ENCODE measurements at places on chromosomes 5 and 9.

GRCh38 chr9:120913647-120914264, 12.8 kb downstream of the TRAF1 start:
- DNase-seq, result no peak

GRCh38 chr5:68285851-68286611, 70.5 kb downstream of the PIK3R1 start:
- peak; percentile 75 for DNase-seq

GRCh38 chr5:67679184-67679841, 482.7 kb upstream of the CD180 start:
- DNase-seq, result no peak

- peak; percentile 86 for DNase-seq
Measured at GRCh38 chr5:164345173-164345849, 839.9 kb downstream of the MAT2B start.

DNA sequence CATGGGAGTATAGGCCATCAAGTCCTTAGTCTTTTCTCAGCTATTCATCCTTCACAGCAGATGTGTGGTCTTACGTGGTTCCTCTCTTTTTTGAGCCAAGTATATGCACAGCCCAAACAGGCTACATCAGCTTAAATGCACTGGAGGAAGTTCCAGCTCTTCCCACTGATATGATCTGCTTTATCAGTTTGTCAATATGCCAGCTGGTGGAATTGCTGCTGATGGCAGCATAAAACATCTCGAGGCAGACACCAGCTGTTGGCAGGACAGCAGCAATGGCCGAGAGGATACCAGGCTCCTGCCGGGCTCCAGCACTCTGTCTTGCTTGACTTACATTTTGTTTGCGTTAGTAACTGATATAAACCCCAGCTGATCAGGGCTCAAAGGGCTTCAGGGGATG, 143.4 kb downstream of the TENT4A start:
- no peak for DNase-seq

- DNase-seq, result peak; percentile 73
Measured at GRCh38 chr5:149426931-149427330, 47.8 kb upstream of the IL17B start.

GRCh38 chr5:168885324-168886120, 306.4 kb upstream of the PANK3 start:
- DNase-seq, result no peak

- DNase-seq, result peak; percentile 24
Measured at GRCh38 chr9:73239570-73240265, 88.1 kb downstream of the ANXA1 start.

DNA sequence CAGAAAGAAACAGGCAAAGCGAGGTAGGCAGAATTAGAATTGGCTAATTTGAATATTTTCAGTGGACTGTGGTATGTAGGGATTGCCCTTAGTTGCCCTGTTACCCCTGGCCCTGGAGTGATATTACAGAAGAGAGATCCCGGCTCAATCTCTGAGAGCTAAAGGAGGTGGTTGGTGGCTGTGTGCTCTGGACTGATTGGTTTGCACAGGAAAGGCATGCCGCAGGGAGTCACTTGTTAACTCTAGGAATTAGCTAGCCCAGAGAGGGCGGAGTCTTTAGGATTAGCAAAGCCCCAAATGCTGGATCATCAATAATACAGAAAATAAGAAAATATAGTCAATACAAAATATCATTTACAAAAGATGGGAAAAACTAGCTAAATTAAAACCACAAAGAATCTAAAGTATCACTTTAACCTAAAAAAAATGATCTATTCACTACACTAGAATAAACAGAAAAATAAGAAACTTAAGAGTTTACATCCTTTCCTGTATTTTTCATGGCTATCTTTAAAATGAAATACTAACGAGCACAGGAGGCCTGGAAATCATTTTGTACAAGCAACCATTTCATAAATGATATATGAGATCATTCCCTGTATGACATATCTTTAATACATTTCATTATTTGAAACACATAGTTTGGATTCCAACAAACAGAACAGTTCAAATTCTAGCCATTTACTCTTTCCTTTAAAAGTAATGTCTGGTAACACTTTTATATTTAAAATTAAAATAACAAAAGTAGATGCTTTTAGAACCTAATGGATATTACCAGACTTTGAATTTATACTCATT, 71.1 kb downstream of the GNAQ start:
- peak; percentile 15 for DNase-seq

DNA sequence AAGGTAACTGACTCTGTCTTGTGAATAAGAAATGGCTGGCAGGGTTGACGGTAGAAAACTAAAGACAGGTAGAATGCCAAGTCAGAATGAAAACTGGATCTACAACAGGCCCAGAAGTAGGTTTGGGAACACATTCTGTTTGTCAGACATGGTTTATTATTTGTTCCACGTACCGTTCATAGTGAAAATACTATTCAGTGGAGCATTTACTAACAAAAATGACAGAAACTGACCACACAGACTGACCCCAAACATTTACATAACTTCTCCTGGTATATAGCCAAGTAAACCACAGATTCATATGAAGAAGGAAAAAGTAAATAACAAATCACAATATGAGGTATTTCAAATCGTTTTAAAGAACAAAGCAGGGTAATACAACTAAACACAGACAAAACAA, 73.7 kb downstream of the SLC38A9 start:
- DNase-seq, result peak; percentile 68

DNA sequence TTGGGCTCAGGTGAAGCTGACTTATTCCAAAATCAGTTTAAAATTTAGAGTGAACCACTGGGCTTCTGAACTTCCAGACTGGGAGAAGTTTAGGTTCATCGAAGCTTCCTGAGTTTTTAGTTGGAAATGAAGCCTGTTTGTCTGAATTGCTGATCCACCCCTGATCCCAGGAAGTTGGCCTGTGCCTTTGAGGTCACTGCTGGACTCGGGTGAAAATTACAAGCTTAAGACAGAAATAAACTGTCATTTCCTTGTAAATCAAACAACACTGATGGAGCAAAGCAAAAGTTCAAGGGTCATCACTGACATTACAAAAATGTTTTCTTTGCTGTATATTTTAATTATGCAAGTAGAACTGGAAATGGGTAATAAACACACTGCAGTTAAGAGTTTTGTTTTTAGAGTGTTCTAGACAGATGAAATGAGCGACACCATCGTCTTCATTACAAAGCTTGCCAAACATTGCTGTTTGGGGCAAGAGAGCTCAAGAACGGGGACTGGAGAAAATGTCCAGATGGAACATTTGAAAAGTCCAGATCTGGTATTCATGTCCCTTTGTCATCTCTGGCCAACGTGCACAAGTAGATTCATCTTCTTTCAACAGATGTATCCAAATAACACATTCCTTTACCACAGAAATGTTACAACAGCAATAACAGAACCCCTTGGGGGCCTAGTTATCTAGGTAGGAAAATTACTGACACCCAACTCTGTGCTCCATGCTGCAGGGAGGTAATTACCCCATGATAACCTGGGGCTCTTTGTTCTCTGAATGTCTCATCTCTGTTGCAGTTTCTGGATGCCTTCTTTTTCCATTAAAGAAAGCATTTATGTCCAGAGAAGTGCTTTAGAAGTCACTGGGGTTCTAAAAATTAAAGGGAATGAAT, 142.4 kb upstream of the ERCC6L2 start:
- no peak for DNase-seq

DNA sequence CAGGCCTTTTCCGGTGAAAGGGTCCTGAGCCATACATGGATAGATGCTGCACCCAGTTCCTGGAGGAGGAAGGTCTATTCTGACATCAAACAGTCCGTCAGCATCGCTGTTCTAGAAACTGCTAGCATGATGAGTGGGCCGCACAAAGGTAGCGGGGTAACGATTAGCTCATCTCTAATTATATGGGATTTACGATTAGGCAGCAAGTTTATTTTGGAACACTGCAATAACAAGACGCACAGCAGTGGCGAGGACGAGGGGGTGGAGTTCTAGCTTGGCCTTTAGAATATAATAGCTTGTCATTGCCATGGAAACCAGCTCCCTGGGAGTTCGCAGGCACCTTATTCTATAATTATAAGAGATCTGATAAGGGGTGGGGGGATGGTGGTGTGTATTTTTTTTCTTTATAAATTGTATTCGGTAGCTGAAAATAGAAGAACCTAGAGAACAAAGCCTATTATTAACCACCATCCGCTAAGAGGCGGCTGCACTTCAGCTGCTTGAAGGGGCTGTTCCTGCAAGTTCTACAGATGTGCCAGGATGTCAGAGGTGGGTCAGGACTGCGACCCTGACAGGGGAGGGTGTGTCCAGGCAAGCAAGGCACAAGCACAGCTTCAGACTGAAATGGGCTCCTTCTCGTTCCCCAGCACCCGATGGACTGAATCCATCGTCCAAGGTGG, 311.0 kb downstream of the AGTPBP1 start:
- peak; percentile 23 for DNase-seq

DNA sequence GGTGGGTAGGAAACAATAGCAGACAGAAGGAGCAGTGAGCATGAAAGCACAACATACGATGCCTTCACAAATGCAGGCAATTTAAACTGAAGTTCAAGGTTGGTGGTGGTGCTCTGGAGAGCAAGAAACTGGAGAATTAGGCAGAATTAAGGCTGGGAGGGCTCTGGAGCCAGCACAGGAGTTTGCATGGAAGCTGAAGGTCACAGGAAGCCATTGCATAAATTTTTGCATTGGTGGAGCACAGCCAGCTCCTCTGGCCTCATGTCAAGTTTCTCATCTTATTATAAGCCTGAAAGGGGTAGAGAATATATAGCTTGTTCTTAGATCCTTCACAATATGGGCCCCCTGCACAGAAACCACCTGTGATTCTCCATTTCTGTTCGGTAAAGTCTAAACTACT, 207.4 kb downstream of the PAPPA start:
- no peak for DNase-seq

DNA sequence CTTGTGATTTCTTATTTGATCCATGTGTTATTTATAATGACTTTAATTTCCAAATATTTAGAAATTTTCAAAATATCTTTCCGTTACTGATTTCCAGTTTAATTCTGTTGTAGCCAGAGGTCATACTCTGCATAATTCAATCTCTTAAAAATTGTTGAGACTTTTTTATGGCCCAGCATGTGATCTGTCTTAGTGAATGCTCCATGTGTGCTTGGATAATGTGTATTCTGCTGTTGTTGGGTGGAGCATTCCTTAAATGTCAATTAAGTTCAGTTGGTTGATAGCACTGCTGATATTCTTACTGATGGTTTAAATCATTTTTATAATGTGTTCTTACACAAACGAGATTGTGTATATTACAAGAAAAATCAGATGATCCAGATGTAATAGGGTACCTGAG, 180.8 kb downstream of the RGS3 start:
- DNase-seq, result no peak

DNA sequence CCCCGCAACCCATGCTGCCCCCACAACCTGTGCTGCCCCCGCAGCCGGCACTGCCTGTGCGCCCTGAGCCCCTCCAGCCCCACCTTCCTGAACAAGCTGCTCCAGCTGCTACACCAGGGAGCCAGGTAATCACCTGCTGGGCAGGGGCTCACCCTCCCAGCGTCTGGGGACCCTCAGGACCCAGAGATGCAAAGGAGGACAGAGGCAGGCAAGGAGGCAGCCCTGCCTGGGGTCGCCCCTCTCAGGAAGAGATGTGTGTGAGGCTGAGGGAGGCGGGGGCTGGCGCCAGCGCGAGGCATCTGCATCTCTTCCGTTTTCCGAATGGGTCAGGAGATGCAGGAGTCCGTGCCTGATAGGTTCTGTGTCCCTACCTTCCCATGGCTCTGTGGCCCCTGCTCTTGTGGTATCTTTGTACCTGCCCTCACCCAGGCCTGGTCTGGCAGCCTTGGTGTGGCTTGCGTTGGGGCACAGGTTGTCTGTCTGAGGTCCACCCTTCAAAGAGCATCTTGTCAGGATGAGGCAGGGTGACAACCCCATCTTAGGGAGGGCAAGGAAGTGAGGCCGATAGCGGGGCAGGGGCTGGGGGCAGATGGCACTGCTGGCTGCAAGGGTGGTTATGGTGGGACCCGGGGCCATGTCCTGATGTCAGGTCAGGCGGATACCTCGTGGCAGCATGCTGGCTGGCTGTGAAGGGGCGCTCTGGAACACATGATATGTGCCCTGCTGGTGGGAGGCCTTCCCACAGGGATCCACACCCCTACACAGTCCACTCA, 75.7 kb downstream of the WNK2 start:
- DNase-seq, result no peak

GRCh38 chr9:97900103-97900737, 22.1 kb downstream of the TRMO start:
- DNase-seq, result peak; percentile 78

DNA sequence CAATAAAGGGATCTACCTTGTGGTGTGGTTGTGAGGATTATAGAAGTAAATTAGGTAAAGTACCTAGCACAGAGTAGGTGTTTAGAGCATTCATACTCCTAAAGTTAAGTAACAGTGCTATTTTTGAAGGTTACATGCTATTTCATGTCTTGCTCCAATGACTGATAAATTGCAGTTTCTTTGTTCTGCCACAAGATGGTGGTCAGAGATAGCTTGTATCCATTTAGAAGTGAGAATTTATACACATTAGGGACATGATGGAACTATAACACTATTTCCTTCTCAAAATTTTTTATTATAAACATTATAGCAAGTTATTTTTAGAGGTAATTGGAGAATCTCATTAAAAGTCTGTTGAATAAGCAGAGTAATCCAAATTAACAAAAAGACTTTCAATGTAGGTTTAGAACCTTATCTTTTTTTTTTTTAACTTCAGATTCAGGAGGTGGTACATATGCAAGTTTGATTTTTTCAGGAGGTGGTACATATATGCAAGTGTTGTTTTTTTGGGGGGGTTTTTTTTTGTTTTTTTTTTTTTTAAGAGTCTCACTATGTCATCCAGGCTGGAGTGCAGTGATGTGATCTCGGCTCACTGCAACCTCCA, 17.1 kb downstream of the MTREX start:
- peak; percentile 51 for DNase-seq

GRCh38 chr5:145903113-145903512, 30.3 kb upstream of the GRXCR2 start:
- no peak for DNase-seq

DNA sequence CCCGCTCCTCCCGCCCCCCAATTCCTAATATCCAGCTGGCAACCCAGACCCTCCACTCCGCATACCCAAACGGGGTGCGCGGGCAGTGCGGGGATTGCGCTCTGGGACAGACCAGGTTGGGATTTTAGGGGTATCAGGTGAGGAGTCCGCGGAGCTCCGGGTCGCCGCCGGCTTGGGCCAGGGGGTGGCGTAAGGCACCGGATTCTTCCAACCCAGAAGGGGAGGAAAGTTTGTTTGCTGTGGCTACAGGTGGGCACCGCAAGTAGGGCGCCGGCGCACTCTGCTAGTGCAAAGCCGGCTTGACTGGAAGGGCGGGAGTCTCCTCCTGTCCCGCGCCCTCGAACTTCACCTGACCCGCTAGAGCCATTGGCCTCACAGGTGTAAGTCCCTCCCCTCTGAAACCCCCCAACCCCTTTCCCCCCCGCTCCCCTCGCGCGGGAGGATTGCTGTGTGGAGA, 709 bp downstream of the IQGAP2 start:
- no peak for DNase-seq
